ENCODE measurements at places on chromosomes 7 and 10.

DNA sequence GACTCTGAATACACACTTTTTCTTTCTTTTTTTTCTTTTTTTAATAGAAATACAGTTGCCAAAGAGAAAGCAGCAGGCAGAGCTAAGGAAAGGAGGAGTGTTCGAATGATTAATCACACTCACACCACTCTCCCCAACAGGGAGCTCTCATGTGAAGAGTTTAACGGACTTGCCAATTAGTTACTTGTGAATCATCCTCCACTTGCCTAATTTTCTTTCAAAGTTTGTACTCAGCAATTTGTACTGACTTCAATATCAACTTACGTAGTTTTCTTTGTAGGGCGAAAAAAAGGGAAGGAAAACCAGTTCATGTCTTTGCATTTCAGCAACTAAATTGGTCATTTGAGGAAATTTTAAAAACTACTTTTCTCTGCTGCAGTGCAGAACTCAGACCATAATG lies 109.2 kb downstream of the PIP4K2A start:
- DNase-seq: no peak

- DNase-seq: no peak
Measured at GRCh38 chr10:49744924-49745605, 17.1 kb downstream of the OGDHL start.

GRCh38 chr7:150716368-150716767 lies at the start of gene GIMAP1:
TSS of gene GIMAP1 (plus strand) at chr7:150716613. CDS start at chr7:150719048, 2,435 bp downstream.
- no peak for DNase-seq

- no peak for DNase-seq
Measured at GRCh38 chr7:153072806-153073205, 313.3 kb downstream of the ACTR3B start.

DNA sequence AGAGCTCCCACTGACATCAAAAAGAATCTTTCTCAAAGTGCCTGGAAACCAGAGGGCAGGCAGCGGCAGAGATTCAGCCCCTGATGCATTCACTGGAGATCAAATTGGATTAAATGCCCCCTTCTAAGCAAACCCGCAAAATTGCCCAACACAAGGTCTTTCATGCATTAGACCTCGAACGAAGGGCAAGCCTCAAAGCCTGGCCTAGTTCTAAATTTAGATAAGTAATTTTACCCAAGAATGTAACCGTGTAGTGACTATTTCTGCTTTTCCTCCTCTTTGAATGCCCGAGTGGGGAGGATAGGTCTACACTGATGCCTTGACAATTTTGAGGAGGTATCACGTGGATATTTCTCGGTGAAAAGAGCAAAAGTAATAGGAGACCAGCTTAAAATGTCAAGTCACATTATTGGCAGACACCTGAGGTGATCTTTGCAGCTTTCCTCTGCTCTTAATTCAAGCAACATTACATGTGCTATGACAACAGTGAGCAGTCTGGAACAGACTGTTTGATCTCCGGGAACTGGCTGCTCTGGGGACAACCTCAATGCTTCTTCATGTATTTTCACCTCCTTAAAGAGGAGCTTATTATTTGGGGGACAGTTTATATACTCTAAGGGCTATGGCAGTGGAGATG lies 1263.5 kb upstream of the AUTS2 start:
- no peak for DNase-seq

DNA sequence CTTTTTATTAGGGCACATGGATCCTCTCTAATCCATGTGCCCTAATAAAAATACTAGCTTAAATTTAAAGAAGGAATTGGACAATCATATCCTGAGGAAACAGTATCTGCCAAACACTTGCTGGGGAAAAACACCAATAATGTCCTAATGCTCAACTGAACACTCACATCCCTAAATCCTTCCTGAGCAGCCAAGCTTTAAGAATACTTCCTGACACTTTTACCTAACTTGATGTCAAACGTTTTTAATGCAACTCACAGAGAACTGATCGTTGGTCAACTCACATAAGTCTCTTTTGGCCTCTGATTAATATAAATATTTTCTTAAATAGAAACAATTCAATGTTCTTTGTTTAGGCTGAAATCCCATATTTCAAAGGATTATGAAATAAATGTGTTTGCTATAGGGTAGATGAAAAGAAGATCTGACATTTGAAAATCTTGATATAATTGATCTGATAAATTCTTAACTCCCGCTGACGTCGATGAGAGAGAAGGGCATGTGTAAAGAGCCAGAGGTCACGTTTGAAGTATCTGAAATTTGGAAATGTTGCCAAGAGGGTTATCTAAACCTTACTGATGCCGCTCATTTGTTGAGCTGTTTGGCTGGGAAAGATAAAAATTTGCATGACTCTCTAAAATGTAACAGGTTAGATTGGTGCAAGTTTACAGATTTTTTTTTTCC lies 122.8 kb upstream of the RHOBTB1 start:
- DNase-seq: no peak

- DNase-seq: peak; percentile 29
Measured at GRCh38 chr7:121547544-121548092, 151.5 kb upstream of the FAM3C start.

DNA sequence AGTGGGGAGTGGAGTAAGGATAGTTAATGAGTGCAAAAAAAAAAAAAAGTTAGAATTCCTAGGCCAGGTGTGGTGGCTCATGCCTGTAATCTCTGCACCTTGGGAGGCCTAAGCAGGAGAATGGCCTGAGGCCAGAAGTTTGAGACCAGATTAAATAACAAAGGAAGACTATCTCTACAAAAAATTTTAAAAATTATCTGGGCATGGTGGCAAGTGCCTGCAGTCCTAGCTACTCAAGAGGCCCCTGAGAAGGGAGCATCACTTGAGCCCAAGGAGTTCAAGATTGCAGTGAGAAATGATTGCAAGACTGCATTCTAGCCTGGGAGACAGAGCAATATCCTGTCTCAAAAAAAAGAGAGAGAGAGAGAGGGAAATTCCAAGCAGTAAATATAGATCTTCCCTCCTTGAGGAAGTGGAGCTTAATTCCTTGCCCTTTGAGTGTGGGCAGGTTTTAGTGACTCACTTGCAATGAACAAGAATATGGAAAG lies 19.5 kb upstream of the CSTF2T start:
- DNase-seq: peak; percentile 45
